NCI-H1436 treated with DMSO at 0.1 percent for 48 hours (cell line): ENCODE measurements at places on chromosomes 4 and X.

- DNase-seq, result no peak
These were observed 498 bp downstream of the RBMX start for GRCh38 chrX:136880003-136880451.

GRCh38 chr4:2350982-2351381 lies 67.5 kb downstream of the ZFYVE28 start:
- no peak for DNase-seq

GRCh38 chr4:128757712-128758111 lies 51.8 kb upstream of the JADE1 start:
- no peak for DNase-seq

DNA sequence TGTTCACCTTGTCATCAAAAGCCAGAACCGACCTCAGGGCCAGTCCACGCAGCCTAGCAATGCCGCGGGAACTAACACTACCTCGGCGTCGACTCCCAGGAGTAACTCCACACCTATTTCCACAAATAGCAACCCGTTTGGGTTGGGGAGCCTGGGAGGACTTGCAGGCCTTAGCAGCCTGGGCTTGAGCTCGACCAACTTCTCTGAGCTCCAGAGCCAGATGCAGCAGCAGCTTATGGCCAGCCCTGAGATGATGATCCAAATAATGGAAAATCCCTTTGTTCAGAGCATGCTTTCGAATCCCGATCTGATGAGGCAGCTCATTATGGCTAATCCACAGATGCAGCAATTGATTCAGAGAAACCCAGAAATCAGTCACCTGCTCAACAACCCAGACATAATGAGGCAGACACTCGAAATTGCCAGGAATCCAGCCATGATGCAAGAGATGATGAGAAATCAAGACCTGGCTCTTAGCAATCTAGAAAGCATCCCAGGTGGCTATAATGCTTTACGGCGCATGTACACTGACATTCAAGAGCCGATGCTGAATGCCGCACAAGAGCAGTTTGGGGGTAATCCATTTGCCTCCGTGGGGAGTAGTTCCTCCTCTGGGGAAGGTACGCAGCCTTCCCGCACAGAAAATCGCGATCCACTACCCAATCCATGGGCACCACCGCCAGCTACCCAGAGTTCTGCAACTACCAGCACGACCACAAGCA lies 898 bp downstream of the UBQLN2 start:
- peak; percentile 11 for DNase-seq

DNA sequence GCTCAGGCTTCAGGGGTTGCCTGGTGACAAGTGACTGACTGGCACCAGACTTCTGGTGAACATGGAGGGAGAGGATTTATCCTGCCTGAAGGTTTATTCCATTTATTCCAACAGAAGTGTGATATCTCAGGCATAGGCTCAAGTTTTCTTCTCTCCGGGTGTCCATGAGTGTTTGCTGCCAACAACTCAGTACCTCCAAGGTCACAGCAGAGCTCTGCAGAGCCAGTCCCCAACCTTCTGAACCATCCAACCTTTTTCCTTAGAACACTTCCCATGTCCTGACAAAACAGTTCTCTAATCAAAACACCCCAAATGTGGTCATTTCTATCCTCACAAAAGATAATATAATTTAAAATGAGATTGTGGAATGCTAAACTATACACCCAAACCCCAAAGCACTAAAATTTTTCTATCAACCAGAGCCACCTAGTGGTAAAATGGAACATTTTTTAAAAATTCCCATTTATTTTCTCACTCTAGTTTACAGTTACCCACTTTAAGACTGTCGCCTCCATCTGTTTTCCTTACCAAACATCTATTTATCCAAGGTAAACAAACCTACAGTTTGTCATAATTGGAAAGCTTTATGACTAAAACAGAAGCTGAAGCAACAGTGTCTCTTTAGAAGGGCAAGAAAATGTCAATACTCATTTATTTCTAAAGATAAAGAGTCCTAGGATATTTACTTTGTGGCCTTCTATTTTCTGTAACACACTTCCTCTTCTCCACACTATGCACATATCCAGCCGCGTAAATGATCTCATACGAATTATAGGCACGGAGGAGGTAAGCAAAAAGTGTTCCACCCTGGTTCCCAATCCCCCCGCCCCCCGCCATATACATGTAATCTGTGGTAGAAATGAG lies 39.5 kb downstream of the TMEM154 start:
- no peak for DNase-seq

DNA sequence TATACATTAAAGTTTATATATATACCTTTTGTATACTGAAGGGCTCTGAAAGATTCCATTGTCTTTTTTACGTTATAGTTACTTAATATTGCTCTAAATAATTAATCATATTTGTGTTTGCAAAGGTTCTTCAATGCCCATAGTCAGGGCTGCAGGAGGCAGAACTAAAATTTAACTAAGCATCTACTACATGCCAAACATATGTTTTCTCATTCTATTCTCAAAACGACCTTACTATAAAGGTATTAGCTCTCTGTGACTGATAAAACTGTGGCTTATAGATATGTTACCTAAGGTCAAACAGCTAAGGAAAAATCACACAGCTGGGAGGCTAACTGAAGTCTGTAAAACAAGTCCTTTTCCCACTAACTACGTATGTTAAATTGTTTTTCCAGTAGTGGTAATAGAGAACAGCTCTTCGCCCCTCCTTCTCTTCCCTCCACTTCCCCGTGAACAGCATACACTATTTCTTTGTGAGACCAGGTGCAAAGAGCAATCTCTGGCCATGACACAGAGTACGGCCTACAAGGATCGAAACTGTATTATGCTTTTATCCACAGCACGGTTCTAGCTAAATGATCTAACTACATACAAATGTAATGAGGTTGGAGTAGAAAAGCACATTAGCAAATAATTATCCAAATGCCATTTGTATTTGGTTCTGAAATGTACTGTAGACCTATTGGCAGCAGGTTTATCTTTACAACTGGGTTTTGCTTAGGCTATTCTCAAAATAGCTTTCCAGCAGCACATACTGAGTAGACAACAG lies 1.7 kb downstream of the CNOT6L start:
- DNase-seq, result no peak

DNA sequence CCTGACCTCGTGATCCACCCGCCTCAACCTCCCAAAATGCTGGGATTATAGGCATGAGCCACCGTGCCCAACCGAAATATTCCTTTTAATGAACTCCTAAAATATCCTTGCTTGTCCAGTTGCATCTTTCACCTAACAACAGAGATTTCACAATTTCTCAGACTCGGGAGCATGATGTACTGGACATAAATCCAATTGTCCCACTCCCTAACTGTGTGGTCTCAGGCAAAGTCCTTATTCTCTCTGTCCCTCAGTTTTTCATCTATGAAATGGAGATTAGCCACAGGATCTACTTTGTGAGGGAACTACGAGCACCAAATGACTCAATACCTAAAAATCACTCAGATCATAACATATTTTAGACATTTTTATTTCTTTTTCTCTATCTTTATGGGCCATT lies 9.3 kb downstream of the RAB40A start:
- DNase-seq, result no peak

DNA sequence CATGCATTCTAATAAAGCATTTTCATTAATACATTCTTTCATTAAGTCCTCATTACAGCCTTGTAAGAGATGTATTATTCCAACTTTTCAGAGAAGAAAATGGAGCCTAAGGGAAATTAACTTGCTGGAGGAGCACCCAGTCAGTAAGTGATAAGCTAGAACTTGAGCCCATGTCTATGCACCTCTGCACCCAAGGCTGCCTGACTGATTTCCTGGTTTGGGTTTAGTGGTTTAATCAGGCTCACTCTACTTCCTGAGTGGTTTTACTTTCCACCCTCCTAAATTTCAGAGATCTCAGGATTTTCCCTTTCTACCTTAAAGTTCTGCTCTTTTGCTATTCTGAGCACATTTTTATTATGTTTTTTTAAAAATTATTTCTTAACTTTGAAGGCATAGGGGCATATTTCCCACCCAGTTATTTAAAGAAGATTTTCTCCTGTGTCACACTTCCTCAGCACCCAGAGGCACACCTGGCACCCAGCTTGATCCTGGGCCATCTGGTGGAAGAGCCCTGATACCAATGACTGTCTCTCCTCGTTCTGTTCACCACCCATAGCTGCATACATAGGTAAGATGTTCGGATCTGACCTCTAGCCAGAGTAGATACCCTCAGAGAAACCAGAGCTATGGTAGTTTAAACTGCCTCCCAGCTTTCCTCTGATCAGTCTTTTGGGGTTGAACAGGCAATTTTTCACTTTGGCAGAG lies 10.4 kb downstream of the CORIN start:
- DNase-seq, result no peak

DNA sequence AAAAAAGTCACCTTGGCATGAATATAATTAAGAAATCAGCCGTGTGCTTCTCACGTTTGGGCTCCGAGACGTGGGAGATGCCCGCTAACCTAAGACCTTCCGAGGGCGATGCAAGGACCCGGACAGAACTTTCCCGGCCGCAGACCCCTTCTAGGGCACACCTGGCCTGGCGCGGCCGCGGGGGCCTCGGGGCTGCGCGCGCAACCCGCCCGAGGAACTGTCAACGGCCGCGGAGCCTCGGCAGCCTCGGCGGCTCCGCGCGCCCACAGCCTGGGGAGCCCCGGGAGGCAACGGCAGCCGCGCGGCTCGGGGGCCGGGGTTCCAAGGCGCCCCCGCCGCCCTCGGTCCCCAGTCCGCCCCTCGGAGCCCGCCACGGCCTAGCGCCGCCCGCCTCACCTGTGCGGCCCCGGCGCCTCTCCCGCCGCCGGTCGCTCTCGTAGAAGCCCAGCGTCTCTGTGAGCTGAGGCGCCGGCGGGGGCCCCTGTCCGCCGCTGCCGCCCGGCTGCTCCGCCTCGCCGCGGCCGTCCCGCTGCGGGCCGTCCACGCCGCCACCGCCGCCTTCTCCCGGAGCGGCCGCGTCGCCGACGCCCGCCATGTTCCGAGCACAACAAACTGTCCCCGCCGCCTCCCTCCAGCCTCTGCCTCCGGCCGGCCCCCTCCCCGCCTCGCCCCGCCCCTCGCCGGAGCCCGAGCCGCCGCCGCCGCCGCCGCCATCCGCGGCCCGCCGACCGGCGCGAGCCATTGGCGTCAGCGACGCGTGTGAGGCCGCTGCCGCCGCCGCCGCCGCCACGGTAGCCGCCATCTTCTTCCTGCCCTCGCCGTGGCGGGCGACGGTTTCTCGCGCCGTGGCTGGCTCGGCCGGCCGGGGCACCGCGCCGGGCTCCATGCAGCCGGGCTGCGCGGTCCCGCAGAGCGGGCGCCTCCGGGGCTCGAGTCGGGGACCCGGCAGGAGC lies at the start of gene TAPT1:
Gene TAPT1, minus strand, starts transcription at position 609 of the 953 bp plus-strand sequence. Its CDS starts 14 bp downstream, at position 595.
- DNase-seq, result no peak

- no peak for DNase-seq
These were observed 329.7 kb downstream of the UNC5C start for GRCh38 chr4:95219109-95219508.

DNA sequence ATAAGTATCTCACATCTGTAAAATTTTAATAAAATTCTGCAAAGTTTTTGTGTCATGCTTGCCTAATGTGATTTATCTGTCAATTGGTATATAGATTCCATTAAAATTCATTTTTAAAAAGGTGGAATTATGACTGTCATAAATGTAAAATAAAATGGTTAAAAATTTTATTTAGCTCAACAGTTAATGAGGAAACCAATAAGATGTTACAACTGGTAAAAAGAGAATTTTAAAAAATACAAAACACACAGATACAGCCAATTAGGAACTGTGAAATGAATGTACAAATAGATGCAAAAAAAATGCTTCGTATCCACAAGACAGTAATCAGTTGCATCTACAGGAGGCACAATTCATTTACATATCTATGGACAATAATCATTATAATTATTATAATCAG lies 297.6 kb downstream of the IL1RAPL1 start:
- DNase-seq, result no peak

DNA sequence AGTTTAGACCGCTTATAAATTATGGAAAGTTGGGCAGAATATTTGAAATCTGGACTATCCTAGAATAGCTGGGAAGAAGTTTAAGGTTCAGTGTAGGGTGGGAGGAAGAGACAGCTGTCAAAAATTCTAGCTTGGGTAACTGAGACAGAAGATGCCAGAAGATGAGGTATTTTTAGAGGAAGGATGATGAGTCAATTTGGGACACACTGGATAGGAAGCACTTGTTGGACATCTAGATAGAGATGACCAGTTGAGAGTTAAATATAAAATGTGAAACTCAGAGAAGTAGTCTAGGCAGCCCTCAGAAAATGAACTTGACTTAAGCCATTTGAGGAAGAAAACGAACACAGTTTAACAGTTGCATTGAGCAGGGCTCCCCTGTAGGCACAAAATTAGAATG lies 137.9 kb upstream of the MAP9 start:
- no peak for DNase-seq

- DNase-seq, result no peak
These were observed 636.6 kb downstream of the FAT4 start for GRCh38 chr4:125951261-125951887.

GRCh38 chrX:68983004-68983857 lies 154.4 kb downstream of the EFNB1 start:
- no peak for DNase-seq

- peak; percentile 1 for DNase-seq
These were observed 35.3 kb downstream of the SUPT20HL1 start for GRCh38 chrX:24395775-24396174.

- DNase-seq, result no peak
These were observed 103.0 kb downstream of the SNCA start for GRCh38 chr4:89733946-89734345.

DNA sequence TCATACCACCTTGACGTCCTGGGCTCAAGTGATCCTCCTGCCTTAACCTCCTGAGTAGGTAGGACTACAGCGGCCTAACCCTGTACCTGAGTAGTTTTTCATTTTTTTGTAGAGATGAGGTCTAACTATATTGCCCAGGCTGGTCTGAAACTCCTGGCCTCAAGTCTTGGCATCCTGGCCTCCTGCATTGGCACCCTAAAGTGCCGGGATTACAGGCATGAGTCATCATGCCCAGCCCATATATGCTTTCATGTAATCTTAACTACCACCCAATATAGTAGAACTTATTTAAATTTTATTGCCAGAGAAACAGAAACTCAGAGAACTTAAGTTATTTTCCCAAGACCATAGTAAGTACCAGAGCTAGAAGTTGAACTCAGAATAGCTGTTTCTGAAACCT lies 27.1 kb downstream of the AFM start:
- no peak for DNase-seq

DNA sequence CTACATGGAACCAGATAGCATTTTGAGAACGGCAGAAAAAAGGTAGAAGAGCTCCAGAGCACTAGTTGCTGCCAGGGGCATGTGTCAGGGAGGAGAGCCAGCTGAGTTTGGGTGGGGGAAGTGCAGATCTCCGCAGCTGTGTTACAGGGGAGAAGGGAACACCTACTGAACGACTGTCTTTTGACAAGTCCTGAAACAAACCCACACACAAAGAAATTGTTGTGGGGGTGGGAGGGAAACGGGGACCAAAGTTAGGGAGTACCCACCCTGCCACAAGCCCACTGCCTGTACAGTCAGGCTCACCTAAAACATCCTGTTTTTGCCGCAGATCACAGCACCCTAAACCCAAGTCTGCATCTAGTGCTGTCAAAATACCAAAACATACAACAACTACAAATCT lies 55.5 kb downstream of the LEF1 start:
- no peak for DNase-seq

- DNase-seq, result no peak
These were observed 133.8 kb upstream of the LCORL start for GRCh38 chr4:18155067-18156041.

GRCh38 chrX:50081282-50081889 lies 119.4 kb downstream of the AKAP4 start:
- no peak for DNase-seq
